ENCODE measurements at places on chromosomes 6 and 20.

DNA sequence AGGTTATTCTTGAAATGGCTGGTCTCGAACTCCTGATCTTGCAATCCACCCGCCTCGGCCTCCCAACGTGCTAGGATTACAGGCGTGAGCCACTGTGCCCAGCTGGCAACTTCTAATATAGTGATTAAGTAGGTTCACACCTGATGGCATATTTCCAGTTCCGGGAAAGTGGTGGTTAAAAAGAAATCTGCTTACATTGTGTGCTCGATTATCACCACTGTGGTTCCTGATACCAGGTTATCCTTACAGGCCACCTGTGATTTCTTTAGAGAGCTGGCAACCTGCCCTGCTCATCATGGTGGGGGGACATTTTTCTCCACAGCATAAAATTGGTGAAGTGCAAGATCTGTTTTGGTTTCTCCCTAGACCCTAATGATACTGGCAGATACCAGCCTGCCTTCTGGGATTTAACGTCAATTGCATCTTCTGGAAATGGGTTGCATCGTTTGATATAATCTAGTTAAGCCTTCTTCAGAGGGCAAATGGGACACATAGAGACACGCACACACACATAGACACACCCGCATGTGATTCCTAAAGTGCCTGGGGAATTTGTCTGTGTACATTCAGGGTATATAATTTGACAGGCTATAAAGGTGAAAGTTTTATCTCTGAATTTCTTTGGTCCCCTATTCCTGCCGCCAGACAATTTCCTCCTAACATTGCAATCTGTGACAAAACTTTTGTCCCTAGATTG lies 49.7 kb upstream of the CITED2 start:
- DNase-seq = no peak

DNA sequence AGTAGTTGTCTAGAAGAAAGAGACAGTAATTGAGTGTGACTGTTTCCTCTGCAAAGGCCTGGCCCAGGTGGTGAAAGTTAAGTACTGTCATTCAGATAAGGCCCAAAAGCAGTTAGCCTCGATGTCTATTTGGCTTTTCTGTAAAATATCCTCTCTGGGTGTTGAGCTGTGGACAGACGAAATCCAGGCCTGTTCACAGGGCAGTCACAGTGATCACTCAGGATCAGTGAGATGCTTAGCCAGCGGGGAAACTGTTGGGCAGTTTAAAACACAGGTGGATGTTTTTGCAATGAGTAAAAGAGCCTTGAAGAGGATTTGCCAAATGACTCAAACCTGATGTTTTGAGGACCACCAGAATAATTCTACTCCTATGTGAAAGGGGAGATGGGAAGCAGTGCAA lies 22.0 kb upstream of the PRDM1 start:
- no peak for DNase-seq

- no peak for DNase-seq
Measured at GRCh38 chr6:108321253-108321747, 26.4 kb downstream of the AFG1L start.

GRCh38 chr6:64733433-64733832 lies 973.6 kb downstream of the EYS start:
- DNase-seq = no peak

GRCh38 chr6:147417954-147418353 lies 90.5 kb upstream of the SAMD5 start:
- no peak for DNase-seq

DNA sequence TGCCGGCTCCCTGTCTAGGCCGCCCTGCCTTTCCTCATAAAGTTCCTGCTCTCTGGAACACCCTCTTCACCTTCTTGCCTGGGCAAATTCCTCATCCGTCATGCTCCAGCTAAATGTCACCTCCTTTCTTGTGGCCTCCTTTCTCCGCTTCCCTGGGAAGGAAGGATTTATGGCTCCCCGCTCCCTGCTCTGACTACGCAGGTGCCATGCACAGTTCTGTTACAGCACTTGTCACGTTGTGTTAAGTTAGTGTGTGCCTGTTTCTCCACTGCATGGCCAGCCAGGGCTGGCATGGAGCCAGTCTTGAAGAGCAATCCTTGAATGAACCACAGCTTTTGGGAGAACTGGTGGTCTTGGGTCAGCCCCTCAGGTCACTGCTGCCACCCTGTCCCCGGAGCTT lies 61.7 kb downstream of the CD40 start:
- no peak for DNase-seq

GRCh38 chr6:617456-618100 lies 39.3 kb downstream of the HUS1B start:
- DNase-seq = no peak

DNA sequence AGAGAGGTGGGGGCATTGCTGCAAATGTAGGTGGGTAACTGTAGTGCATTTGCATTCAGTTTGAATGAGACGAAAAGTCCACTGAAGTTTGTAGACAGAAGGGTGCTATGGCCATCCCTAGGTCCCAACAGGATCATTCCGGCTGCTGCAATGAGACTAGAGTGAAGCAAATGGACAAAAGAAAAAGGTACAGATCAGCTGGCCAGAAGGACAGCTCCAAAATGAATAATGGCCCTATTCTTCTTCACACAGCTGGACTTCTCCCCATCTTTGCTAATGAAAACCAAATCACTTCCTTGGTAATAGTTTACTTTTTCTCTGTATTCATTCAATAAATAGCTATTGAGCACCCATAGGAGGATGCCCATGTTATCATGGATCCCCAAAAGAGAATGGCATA lies 56.4 kb upstream of the TPD52L1 start:
- DNase-seq = no peak

Measured in kidney glomerular epithelial cell (primary cell).